RWPE1 (cell line): ENCODE measurements at places on chromosomes 4 and X.

- DNase-seq: peak; percentile 63
These were observed 94.5 kb upstream of the EOLA2 start for GRCh38 chrX:150032742-150033141.

- no peak for DNase-seq
These were observed at the start of gene MAGEA1 for GRCh38 chrX:153179131-153179530. Gene MAGEA1 (plus strand): TSS chrX:153179284. CDS start chrX:153182390, 3,106 bp downstream.

- DNase-seq: peak; percentile 3
These were observed 21.6 kb downstream of the CLDN34 start for GRCh38 chrX:9988762-9989161.

- DNase-seq: no peak
These were observed 25.9 kb downstream of the PLAC1 start for GRCh38 chrX:134632355-134632754.

DNA sequence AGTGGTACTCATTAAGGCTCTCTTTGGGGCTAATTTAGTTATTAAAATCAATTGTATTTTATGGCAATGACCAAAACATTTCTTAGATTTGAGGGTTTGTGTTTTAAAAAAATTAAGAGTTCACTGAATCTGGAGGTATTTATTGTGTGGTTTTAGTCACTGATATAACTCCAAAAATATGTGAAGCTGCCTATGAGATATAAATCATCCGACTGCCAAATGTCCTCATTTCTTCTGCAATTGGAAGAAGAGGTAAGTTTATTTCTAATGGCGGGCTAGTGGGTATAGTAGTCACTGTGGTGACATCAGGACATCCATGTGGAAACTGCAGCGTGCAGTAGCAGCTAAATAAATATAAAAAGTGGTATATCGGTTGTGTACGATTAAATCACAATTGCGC lies 205.5 kb downstream of the MID1 start:
- no peak for DNase-seq

- peak; percentile 77 for DNase-seq
These were observed 206.7 kb downstream of the MGST2 start for GRCh38 chr4:139872274-139872673.
